Putamen (tissue), 1 donor: ENCODE measurements at places on chromosomes 7 and 10.

- peak; percentile 65 for DNase-seq
These were observed 67.8 kb downstream of the ZNF365 start for GRCh38 chr10:62442006-62442405.

DNA sequence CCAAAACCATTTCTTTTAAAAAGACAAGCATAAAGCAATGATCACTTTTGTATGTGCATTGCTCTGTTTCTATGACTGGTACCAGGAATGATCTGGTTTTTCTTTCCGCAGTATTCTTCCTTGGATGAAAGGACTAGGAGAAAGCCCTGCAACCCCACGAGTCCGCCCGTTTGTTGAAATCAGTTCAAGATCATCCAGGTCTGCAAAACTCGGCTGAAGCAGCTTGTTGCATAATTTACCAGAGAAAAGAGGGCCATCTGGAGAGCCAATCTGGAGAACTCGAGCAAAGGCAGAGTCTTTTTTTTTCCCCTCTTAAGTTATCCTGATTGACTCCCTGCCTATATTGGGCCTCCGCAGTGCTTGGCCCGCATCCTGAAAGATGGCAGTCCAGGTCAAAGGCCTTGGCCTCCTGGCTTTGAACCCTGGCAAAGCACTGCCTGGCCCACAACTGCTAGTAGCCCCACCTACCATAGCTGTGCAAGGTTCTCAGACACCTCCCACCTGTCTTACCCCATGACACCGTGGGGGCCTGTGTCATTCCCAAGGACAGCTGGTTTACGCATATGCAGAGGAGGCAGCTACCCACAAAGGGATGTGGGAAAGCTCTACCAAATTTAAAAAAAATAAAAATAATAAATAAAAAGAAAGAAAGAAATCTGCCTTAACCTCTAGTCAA lies 572.2 kb downstream of the INHBA start:
- no peak for DNase-seq

GRCh38 chr7:55567571-55567970 lies 4.7 kb downstream of the VOPP1 start:
- no peak for DNase-seq

GRCh38 chr7:145474009-145474686 lies 638.3 kb upstream of the TPK1 start:
- no peak for DNase-seq

DNA sequence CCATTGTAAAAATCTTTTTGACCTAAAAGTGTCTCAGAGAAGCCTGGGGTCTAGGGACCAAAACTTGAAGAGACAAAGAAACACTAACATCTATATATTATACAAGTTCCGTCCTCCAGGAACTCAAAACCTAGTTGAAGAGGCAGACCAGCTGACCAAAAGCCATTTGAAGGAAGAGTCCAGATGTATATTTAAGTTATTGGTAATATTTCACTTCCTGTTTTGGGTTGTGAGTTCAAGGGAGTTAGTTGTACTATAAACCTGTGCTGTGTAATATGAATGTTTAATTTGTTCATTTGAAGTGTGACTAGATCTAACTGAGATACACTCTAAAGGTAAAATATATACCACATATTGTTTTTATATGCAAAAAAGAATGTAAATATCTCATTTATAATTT lies 45.0 kb downstream of the CDK1 start:
- no peak for DNase-seq
